ENCODE measurements at places on chromosomes 2 and 18.

DNA sequence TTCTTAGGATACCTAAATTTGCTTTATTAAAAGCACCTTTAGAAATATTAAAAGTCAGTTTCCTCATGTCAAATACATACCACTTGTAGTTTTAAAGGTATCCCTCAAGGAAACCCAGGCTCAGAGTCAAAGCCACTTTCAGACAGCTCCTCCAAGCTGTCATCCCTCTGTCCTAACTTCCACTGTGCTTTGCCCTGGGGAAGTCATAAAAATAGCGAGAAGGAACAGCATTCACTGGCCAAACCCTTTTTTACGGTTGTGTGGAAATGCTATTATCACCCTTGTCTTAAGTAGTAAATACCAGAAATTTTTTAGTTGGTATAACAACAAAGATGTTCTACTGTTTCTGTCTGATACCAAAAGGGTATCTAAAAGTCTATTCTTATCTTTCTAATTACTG, 680.5 kb downstream of the ZEB2 start:
- DNase-seq = no peak

- no peak for DNase-seq
Observed at GRCh38 chr2:137566387-137566786, 397.9 kb upstream of the HNMT start.

GRCh38 chr2:85716346-85716914, 22.3 kb downstream of the GNLY start:
- no peak for DNase-seq

GRCh38 chr18:13216711-13217465, 1.7 kb upstream of the LDLRAD4 start:
- DNase-seq = peak; percentile 86

GRCh38 chr2:231866450-231866849, 59.7 kb downstream of the NPPC start:
- no peak for DNase-seq

DNA sequence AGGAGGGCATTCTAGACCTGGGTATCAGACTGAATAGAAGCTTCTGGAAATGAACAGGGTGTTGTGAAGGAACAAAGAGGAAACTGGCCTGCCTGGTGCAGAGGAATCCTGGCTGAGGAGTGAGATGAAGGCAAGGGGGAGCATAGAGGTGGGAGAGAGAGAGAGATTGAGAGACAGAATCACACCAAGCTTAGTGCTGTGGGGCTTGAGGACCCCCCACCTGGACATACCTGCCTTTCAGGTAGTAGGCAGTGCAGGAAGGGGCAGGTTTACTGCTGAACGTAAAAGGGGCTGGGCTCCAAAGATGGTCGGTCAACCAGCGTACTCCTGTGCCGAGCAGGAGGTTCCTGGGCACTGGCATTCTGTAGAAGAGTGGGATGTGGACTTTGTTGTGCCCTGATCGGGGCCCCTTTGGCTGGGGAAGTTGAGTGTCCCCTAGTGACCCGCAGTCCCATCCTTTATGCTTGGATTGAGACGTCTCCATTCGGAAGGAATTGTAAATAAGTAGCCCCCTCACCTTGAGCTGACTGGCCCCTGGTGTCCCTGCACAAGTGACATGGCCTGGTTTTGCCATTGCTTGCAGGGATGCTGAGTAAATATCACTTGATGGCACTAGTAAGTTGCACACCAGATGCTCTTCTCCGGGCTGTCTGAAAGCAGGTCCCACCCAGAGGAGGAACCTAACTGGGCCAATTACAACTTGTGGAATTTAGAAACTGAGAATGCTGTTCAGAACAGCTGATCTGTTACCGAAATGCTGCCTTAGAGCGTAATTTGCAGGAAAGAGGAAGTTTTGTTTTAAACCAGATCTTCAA, 1.4 kb downstream of the UBE2F start:
- peak; percentile 50 for DNase-seq

DNA sequence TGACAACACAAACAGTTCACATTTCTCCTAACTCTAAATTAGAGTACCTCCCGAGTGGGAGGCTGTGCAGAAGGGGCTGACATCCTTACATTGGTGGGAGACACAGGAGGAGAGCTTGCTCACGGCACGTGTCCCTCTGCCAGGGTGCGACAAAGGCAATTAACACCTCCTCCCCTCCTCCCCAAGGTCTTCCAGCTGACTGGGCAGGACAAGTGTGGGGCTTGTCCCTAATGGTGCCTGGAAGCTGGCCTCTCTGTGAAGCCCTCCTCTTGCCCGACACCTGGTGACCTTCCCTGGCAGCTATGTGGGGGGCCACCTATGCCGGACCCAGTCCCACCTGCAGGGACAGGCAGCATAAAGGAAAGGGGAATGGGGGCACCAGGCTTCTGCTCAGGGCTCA, 57.0 kb downstream of the FAM168B start:
- no peak for DNase-seq

DNA sequence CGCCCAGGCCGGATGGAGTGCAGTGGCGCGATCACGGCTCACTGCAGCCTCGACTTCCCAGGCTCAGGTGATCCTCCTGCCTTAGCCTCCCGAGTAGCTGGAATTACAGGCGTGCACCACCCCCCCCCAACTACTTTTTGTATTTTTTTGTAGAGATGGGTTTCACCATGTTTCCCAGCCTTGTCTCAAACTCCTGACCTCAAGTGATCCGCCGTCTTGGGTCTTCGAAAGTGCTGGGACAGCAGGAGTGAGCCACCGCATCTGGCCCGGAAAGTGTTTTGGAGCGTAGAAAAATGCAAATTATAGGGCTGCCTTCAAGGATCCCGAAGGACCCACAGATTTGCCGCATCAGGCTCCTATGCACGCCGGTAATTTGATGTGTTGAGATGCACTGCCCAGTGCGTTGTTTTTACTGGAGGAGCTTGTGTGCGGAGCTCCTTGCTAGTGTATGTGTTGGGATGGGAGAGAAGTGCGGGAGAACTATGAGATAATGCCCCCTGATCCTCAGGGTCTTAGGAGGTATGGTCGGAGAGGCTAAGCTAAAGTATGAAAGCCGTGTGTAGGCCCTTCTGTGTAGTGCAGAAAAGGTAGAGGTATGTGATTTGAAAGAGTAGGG, 1.2 kb upstream of the CLASP1 start:
- no peak for DNase-seq

- no peak for DNase-seq
Observed at GRCh38 chr2:125296742-125297141, 1271.7 kb downstream of the CNTNAP5 start.

DNA sequence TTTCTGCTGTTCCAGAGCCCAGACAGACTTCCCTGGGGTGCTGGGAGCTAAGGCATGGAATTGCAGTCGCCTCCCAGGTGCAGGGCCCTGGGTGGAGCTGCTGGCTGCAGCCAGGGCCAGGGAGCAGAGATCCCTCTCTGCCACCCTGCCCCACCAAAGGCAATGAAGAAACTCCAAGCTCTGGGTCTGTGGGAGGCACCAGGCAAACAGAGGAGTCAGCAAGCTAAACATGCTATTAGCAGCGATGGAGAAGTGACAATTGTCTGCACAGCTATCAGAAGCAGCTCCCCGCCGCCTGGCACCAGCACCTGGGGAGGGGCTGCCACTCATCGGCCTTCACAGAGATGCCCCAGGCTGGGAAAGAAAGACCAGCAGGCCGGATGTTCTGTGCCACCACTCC, 28.0 kb upstream of the COX5B start:
- no peak for DNase-seq

GRCh38 chr2:18752022-18752493, 162.7 kb upstream of the NT5C1B start:
- peak; percentile 6 for DNase-seq

- no peak for DNase-seq
Observed at GRCh38 chr2:137168552-137168951, 403.2 kb downstream of the THSD7B start.

- no peak for DNase-seq
Observed at GRCh38 chr2:31318361-31319336, 84.7 kb downstream of the EHD3 start.

- DNase-seq = no peak
Observed at GRCh38 chr2:99974682-99975375, 167.6 kb downstream of the AFF3 start.

DNA sequence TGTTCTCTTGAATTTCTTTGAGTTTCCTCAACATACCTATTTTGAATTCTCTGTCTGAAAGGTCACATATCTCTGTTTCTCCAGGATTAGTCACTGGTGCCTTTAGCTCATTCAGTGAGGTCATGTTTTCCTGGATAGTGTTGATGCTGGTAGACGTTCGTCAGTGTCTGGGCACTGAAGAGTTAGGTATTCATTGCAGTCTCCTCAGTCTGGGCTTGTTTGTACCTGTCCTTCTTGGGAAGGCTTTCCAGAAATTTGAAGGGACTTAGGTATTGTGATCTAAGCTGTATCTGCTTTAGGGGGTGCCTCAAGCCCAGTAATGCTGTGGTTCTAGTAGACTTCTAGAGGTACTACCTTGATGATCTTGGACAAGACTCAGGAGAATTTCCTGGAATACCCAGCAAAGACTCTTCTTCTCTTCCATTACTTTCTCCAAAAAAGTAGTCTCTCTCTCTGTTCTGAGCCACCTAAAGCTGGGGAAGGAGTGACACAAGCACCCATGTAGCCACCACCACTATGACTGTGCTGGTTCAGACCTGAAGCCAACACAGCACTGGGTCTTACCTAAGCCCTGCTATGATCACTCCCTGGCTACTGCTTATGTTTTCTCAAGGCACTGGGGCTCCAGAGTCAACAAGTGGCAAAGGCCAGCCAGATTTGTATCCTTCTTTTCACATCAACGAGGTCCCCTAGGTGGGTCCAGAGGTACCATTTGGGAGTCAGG, 852.0 kb downstream of the BCL11A start:
- DNase-seq = no peak

GRCh38 chr2:128808462-128809258, 490.0 kb upstream of the HS6ST1 start:
- DNase-seq = no peak

- no peak for DNase-seq
Observed at GRCh38 chr2:194494401-194494800, 1162.6 kb upstream of the SLC39A10 start.

DNA sequence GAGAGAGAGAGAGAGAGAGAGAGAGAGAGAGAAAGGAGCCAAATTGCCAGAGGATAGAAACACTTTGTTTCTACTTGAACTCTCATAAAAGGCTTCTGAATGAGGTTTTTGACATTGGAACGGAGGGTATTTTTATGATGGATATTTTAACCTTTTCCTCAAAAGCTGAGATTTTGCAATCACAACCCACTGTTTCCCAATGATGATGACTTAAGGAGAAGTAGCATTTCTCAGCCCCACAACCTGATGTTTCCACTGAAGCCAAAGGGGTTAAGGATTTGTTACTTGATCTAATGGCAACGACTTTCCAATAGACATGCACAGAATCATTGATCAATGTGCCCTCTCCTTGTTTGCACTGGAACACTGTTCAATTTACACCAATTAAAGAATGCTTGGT, 67.1 kb upstream of the POU3F3 start:
- no peak for DNase-seq

DNA sequence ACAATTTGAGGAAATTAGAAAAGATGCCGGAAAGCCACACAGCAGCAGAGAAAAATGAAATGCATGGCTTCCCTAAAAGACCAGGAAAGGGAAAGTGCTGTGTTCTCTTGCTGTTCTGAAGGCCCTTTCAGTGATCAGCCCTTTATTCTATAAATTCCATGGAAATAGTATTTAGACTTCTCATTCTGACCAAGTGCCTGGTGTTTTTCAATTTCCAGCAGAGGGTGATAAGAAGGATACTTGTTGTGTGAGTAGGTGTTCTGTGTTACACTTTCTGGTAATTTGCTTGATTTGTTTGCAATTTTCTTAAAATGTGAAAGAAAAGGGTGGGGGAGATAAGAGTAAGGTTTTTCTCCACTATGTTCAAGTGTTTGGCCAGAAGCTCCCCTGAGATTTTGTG, 504.5 kb downstream of the IRS1 start:
- DNase-seq = no peak

GRCh38 chr18:38174594-38174993, 609.0 kb upstream of the CELF4 start:
- no peak for DNase-seq

GRCh38 chr2:27860111-27860510, 30.1 kb downstream of the RBKS start:
- no peak for DNase-seq

- DNase-seq = no peak
Observed at GRCh38 chr2:226911932-226912331, 76.1 kb downstream of the RHBDD1 start.

DNA sequence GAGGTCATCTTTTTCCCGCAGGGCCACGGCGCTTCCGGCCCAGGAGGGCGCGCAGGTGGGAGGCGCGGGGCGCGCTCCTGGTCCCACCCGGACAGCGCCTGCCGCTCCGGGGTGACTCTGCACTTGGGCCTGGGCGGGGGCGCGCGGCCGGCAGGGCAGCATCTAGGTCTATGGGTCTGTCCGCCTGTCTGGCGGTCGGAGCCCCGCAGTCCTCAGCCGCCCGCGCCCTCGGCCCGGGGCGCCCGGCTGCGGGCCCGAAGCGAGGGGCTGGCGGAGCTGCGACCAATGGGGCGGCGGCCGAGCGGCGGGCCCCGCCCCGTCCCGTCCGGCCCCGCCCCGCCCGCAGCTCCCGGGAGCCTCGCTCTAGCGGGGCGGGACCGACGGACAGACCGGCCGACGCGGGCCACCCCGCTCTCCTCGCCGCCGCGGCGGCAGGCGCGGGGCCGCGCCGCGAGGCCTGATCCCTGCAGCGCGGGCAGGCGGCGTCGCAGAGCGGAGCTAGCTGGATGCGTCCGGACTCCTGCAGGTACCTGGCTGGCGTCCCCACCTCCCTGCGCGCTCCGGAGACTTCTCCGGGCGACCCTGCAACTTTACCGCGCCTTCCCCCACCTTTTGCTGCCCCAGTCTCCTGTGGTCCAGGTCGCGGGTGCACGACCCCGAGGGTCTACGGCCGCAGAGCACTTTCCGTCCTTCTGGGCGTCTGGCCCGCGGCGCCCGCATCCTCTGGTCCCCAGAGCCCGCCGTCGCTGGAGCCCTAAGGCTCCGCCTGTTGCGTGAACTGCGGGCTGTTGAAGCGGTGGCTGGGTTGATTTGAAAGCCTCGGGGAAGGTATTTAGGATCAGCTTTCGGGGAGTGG, at the start of gene KCNS3:
KCNS3 (plus strand) TSS at position 387 of the 856 bp plus-strand sequence. CDS start 52,342 bp downstream, outside the sequence.
- DNase-seq = peak; percentile 76

DNA sequence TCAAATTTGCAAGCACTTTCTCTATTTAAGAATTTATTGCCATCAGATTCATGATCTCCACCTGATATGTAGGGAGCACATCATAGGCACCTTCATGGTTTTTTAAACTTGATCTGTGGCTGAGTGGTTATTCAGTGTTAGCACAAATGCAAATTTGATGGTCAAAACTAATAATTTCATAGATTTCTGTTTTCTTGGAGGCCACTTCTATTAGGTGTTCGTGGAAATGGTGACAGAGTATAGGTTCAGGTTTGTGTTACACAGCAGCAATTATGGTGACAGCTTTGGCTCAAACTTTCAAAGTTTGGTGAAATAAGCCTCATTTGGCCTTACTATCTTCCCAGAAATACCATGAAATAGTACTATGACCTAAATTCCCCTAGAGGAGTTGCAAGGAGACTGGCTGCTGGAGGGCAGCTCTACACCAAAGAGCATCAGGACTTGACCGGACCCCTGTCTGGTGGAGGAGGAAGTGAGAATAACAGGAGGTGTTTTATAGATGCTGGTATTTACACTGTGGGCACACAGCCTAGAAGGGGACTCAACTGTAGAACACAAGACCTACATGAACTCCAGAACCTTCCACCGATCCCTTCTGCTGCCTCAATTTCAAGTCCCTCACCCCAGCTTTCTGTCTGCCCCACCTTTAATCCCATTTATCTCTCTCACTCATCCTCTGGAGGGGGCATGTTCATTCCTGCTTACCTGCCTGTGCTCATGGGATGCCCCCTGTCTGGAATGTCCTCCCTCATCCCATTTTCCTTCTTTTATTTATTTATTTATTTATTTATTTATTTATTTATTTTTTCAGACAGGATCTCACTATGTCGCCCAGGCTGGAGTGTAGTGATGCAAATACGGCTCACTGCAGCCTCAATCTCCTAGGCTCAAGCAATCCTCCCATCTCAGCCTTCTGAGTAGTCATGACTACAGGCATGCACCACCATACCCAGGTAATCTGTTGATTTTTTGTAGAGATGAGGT, 132.9 kb upstream of the SIX2 start:
- DNase-seq = no peak

Measured in right cardiac atrium (tissue), 5 donors.